Testis (tissue), 5 donors: ENCODE measurements at places on chromosomes 7 and 10. TPM values are rescaled to one million over a fixed set of nuclear protein-coding genes. Genes with fewer than 3 reads are reported as not detected.

SYT15 gene
- 2.1 TPM for polyA plus RNA-seq

GAD2 gene
- 0.66 TPM for polyA plus RNA-seq

HHEX gene
- 5.6 TPM for polyA plus RNA-seq

GDF10 gene
- 17.7 TPM for polyA plus RNA-seq

DNA sequence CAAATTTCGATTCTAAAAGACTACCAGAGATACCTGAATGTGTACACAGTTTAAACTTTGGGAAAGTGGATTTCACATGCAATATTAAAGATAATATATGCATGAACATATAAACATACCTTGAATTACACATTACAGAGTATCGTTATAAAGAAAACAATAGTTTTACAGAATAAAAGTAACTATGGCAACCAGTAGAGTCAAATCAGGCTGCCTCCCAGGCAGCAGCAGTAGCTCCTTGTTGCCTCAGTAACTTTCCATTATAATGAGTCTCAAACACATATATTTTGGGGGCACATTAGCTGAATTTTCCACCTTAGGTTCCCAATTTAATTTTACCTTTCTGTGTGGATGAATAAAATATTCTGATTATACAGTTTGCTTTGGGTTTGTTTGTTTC, 164.4 kb upstream of the FEZF1 start:
- H3K4me1 ChIP-seq: no peaks in the 10 kb centered on the region
- H3K36me3 ChIP-seq: no peaks in the 10 kb centered on the region
- H3K4me3 ChIP-seq: no peak overlapping the region
- DNase-seq: no peak

CYP2C8 gene
- polyA plus RNA-seq: 3.9 TPM

CCDC201 gene
- not detected for polyA plus RNA-seq

GRCh38 chr10:17025444-17026295, 103.9 kb downstream of the CUBN start:
- no peaks in the 10 kb centered on the region for H3K27me3 ChIP-seq
- H3K27ac ChIP-seq: no peak overlapping the region
- H3K36me3 ChIP-seq: no peaks in the 10 kb centered on the region
- peak; percentile 36 for DNase-seq
- peaks cover 19% of the 10 kb centered on the region for H3K4me1 ChIP-seq
- no peak overlapping the region for H3K4me3 ChIP-seq

SPDYE2B gene
- 3.3 TPM for polyA plus RNA-seq

DNA sequence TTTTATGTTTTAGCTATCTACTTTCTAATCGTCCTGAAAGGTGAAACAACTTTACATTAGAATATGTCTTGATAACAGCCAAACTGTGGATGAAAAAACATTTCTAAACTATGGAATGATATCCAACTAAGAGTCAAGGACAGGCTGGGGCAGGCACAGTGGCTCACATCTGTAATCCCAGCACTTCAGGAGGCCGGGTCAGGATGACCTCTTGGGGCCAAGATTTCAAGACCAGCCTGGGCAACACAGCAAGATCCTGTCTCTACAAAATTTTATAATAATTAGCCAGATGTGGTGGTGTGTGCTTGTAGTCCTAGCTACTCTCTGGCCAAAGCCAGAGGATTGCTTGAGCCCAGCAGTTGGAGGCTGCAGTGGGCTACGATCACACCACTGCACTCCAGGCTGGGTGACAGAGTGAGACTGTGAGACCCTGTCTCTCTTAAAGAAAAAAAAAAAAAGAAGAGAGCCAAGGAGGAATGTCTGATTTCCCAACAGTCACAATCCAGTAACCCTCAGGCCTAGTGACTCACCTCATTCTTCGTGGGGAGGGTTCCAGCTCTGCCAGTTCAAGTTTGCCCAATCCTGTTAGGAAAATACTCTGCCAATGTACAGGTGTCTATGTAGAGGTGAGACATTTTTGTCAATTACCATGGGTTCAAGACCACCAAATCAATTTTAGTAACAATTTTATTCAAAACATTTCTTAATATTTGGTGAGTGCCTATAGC, 14.6 kb upstream of the FZD1 start:
- no peak overlapping the region for H3K27ac ChIP-seq
- H3K36me3 ChIP-seq: no peaks in the 10 kb centered on the region
- no peaks in the 10 kb centered on the region for H3K27me3 ChIP-seq
- H3K4me3 ChIP-seq: no peak overlapping the region
- no peaks in the 10 kb centered on the region for H3K4me1 ChIP-seq
- DNase-seq: no peak

- H3K36me3 ChIP-seq: no peaks in the 10 kb centered on the region
- H3K27ac ChIP-seq: no peak overlapping the region
- no peak for DNase-seq
These were observed 28.6 kb downstream of the TNS3 start for GRCh38 chr7:47553309-47553708.

DNA sequence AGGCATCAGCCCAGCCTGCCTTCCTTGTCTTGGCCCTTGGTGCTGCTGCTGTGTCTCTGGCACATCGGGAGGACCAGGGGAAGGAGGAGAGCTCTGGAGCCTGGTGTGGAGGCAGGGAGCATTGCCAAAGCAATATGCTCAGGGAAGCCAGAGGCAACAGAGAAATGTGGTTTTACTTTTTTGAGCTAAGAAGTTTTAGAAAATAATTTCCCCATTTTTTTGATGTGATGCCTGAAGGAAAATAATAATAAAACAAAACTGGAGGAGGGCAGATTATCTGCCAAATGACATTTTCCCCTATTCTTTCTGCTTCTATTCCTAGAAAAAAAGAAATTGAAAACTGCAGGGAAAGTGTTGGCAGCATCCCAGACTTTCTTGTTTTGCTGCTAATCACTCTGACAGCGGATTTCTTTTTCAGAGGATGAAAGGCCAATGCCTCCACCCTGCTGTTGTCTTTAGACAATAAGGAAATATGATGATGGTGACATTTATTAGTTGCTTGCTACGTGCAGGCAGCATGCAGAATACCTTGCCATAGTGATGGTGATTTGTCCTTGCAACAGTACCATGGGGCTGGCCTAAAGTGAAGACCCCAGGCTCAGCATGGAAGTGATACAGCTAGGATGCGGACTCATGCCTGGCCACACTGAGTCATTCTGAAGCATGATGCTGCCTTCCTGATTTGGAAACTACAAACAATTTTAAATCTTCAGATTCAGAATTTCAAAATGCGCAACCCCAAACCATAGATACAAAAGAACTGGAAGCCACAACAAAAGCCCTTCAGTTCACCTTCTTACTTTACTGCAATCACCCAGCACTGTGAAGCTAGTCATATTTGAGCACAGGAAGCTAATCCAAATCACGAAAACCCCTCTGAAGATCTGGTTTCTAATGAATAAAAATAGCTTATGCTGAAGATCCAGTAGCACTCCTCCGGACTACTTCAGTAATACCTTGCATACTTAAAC, 260.2 kb upstream of the TMEM72 start:
- H3K4me1 ChIP-seq: no peaks in the 10 kb centered on the region
- peak; percentile 22 for DNase-seq
- no peaks in the 10 kb centered on the region for H3K36me3 ChIP-seq
- H3K27ac ChIP-seq: no peak overlapping the region

GRCh38 chr10:101655570-101655969, 39.4 kb downstream of the FBXW4 start:
- H3K4me1 ChIP-seq: no peaks in the 10 kb centered on the region
- H3K27me3 ChIP-seq: no peaks in the 10 kb centered on the region
- no peak overlapping the region for H3K27ac ChIP-seq
- no peak overlapping the region for H3K4me3 ChIP-seq
- H3K36me3 ChIP-seq: no peaks in the 10 kb centered on the region

DNA sequence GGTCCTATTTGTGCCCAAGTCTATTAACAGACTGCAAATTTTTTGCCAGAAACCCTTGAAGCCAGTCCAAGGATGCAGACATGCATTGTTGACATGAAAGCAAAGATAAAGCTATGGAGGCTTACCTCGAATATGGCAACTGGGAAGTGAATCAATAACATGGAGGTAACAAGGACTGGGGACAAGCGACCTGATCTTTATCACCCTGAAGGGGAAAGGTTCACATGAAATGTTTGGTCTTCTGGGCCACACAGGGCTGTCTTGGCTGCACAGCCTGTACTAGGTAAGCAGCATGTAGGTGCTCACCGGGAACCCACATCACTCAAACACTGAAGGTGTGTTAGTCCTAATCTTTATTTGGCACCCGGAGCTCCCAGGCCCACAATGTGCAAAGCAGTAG, 17.9 kb downstream of the ERCC6 start:
- H3K27me3 ChIP-seq: no peaks in the 10 kb centered on the region
- no peaks in the 10 kb centered on the region for H3K4me1 ChIP-seq
- no peaks in the 10 kb centered on the region for H3K36me3 ChIP-seq
- no peak for DNase-seq
